Right ventricle myocardium superior (tissue), 1 donor: ENCODE measurements at places on chromosomes 11 and 22. TPM values are rescaled to one million over a fixed set of nuclear protein-coding genes. Genes with fewer than 3 reads are reported as not detected.

Gene BIRC3
- 10.5 TPM for total RNA-seq

Gene TEF
- 20.7 TPM for total RNA-seq

Gene LRRC32
- 30.3 TPM for total RNA-seq

DNA sequence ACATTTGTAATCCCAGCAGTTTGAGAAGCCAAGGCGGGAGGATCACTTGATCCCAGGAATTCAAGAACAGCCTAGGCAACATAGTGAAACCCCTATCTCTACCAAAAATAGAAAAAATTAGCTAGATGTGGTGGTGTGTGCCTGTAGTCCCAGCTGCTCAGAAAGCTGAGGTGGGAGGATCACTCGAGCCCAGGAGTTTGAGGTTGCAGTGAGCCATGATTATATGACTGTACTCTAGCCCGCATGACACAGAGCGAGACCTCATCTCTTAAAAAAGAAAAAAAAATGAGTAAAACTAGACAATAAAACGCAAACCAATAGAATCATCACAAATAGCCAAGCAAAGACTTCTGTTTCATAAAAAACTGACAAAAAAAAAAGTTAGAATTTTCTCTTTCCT, 21.8 kb downstream of the NUCB2 start:
- no peak for DNase-seq

DNA sequence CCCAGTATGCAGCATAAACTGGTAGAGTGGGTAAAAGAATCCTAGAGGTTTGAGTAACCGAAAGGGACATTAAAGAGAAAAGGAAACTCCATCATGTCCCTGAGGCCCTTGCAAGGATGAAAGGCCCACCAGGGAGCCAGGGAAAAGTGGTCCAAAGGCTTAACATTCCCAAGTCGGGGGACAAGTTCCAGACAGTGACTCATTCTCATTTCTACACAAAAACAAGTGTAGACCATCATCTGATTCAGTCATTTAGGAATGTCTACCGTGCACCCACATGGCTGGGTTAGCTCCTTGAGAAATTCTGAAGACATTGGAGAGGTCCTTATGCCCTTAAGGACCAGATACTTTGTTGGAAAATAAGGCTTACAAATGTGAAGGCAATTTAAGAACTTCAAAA, 4.8 kb upstream of the NOX4 start:
- no peak for DNase-seq

DNA sequence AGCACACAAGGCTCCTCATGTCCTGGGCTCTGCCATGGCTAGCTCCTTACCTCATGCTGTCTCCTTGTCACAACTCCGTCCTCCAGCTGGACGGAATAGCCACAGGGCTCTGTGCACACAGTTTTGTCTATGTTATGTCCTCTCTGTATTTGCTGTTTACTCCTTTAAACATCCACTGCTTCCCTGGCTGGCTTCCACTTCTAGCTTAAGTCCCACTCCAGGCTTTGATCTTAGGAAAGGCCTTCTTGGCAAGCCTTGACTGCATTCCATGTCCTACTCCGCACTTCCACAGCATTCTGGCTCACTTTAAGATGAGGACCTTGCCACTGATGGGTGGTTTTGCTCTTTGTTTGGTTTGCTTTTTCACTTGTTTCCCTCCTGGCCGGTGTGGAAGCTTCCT, 22.9 kb upstream of the ROBO3 start:
- no peak for DNase-seq

DNA sequence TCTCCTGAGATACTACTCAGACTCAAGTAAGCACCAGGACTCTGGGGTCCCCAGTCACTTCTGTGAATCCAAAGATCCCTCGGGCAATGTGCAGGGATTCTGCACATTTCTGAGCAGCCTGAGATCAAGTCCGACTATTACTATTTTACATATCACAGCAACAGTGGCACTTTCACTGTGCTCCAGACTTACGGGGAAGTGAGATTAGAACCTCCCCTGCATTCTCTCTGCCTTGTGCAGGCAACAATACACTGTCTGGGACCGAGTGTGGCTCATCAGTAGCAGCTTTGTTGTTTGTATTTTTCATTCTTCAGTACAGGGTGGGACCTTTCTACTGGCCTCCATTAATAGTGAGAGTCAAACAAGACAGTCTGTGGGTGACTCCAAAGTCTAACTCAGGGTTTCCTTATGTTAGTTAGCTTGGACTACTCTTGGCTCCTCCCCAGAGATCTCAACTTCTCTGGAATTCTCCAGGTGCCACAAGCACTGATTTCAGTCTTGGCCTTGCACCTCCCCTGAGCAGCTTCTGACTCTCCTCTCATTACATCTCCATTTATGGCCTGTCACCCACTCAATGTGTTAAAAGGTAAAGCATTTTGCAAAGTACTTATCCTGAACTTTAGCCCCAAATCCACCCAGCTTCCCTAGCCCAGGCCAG, 76.2 kb upstream of the TOP3B start:
- no peak for DNase-seq

- no peak for DNase-seq
Observed at GRCh38 chr11:36019722-36020121, 75.9 kb downstream of the LDLRAD3 start.

DNA sequence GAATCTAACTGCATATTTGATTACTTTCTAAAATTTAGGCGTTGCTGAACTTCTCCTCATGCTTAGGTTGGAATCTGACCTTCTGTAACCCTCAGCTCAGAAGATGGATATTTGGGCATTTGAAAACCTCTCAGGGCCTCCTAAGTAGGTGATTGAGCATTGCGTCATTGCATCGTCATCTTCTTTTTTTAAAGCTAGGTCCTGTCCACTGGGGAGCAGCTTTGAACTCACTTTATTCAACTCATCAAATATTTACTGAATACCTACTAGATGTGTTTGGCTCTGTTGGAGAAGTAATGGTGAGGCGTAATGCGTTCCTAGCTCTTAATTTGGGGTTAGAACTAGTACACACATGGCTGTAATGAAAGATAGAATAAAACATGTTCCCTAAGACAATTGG, 56.8 kb downstream of the ZBTB16 start:
- DNase-seq: no peak

- DNase-seq: no peak
Observed at GRCh38 chr22:30481711-30482110, 9.9 kb upstream of the SEC14L3 start.

DNA sequence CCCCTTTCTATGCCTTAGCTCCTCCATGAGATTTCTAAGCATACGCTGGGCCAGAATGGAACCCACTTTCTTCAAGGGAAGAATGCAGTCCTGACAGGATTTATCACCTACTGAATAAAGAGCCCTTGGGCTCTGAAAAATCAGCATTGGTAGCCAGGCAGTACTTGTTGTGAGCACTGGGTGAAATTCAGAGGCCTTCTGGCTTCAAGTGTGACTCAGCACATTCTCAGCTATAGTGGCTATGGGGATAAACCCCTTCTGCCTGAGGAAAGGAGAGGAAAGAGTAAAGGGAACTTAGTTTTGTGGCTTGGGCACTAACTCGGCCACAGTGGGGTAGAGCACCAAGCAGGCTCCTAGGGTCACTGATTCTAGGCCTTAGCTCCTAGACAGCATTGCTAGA, 574.8 kb downstream of the JRKL start:
- DNase-seq: no peak

DNA sequence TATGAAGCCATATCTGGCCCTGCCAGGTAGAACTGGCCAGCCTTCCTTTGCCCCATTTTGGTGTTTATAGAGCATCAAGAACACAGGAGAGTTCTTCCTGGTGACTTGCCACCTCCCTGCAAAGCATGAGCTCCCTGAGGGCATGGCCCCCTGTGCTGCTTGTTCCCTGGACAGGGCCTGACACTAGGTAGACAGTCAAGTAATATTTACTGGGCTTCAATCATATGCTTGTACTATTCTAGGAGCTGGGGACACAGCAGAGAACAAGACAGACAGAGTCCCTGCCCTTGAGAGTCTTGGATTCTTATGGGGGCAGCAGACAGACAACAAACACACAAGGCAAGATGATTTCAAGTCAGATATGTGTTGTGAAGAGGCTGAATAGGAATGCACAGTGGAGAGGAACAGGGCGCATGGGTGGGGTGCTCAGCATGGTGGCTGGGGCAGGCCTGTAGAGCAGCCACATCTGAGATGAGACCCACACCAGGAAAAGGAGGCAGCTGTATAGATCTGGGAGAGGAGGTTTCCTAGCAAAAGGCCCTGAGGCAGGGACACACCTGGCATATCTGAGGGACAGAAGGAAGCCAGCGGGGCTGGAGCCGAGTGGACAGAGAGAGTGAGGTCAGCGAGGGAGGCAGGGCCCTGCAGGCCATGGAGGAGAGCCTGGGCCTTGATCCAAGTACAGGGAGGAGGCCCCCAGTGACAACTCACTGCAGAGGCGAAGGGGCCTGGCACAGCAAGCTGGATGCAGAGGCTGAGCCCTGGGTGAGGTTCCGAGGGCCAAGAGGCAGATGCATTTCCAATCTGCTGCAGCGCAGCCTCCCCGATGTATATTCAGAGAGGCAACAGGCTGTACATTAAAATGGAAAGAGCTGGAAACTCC, 10.2 kb upstream of the CBX6 start:
- peak; percentile 62 for DNase-seq

DNA sequence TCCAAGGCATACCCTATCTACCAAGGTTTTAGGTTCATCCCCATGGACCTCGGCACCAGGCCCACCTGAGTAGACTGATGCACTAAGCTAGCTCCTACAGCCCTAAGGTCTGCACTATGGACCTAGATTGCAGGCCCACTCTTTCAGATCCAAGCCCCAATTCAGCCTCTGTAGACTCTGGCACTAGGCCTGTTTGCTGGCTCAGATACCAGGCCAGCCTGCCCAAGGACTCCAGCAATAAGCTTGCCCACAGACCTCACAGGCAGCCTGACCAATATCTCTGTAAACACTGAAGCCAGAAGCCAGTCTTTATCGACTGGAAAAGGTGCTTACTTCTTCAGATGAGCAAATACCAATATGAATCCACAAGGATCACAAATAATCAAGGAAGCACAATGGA, 411.3 kb downstream of the INSC start:
- DNase-seq: no peak

- DNase-seq: no peak
Observed at GRCh38 chr22:26981111-26981510, 323.7 kb downstream of the MIAT start.

- no peak for DNase-seq
Observed at GRCh38 chr11:26951809-26952515, 42.0 kb upstream of the FIBIN start.

DNA sequence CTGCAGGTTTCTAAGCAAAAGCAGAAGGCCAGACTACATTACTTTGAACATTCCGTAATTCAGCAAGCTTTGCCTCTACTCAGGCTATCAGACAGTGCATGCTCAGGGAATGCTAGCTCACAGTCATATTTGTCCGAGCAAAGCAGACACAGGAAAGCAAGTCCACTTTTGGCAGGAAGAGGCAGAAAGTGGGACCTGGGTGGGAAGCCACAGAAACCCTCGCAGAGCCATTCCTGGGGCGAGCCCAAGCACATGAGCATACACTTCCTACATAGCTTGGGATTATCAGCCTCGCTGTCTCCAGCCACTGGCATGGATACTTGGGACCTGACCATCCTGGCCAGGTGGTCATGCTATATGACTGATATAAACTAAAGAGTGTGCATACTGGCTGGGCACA, 113.3 kb downstream of the TRIM29 start:
- no peak for DNase-seq

DNA sequence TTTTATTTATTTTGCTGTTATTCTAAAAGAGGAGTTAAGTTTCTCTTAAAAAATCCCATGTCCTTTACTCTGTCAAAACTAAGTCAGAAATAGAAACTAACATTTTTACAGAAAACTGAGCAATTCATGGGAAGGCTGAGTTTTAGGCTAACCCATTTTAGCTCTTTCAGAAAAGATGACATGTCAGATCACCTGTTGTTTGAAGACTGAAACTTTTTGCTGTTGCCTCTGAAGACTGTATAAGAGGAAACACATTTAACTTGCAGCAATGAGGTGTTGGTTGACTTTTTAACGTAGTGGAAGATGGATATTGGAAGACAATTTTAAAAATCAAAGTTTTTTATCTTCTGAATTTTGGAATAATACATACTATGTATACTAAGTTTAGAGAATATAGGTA, 115.4 kb downstream of the METTL15 start:
- no peak for DNase-seq

DNA sequence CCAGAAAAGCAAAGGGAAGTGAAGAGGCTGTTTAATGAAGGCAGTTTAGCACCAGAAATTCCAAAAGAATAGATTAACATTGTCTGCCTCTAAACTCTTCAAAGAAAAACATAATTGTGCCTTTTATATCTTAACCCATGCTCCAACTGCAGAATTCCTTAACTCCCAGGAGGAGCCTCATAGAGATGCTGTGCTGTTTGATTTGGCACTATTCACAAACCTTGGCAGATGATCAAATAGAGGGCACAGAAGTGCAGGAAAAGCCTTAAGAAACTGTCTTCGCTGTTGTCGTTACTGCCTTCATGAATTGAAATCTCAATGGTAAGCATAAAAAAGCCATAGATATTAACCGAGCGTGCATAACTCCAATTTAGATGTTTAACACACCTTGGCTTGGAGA, 124.1 kb upstream of the MPPED2 start:
- DNase-seq: no peak

DNA sequence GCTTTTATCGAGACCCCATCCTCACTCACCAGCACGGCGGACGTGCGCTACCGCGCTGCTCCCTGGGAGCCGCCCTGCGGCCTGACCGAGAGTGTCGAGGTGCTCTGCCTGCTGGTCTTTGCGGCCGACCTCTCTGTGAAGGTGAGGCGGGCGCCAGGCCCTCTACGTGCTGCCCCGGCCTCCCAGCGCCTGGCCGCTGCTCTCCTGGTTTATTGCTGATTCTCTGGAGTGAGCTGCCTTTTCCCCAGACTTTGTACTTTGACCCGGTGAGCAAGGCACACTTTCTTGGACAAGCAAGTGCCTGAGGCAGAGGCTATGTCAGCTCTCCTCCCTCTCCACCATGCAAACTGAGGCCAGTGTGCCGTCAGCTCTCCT, 6.5 kb downstream of the TPCN2 start:
- DNase-seq: no peak

DNA sequence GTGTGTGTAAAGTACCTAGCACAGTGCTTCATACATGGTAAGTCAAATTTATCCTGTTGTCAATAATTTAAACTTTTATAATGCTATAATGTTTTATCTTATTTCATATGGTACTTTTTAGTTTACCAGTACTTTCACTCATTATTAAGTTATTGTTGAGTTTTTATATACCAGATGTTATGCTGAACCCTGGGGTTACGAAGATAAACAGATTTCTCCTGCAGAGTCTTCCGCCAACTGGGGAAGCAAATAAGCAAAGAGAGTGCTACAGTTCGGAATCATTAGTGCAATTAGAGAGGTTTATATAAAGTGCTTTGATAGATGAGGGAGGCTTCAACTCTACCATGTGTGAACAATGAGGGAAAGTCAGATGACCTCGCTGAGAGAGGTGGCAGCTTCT, 362.3 kb downstream of the DYNC2H1 start:
- no peak for DNase-seq
